ENCODE measurements at places on chromosomes 7 and 10.

- DNase-seq: no peak
These were observed 113.4 kb downstream of the PLXDC2 start for GRCh38 chr10:19929506-19930140.

GRCh38 chr10:48316236-48316635, 9.8 kb downstream of the MAPK8 start:
- DNase-seq: no peak

- DNase-seq: no peak
These were observed 6.6 kb downstream of the GRID1 start for GRCh38 chr10:86359954-86360353.

DNA sequence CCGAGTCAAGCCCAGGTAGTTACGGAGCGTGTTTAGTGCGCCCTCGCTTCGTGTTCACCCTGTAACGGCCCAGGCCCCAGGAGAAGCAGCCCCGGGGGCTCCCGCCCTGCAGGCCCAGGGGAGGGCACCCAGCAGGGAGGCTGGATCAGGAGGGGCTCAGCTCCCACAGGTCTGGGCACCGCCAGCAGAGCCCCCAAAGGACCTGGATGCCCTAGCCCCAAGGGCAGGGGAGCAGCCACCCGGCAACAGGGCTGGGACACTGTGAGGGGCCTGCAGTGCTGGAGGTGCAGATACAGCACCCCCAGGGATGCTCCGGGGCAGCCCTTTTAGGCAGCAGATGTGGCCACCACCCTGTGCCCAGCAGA, 35.2 kb downstream of the PWWP2B start:
- no peak for DNase-seq

DNA sequence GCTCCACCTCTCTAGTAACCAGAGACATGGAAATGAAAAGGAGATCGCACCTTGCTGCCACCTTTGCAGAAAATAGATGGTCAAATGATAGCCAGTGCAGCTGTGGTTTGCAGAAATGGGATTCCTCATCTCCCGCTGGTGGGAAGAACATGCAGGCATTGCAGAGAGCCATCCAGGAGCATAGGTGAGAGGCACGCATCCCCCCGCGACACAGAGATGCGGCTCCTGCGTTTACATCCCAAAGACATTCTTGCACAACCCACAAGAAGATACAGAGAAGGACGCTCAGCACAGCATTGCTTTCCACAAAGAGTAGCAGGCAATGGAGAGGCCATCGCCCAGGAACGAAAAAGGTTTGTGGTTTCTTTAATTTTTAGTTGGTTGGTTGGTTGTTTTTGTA, 56.2 kb downstream of the OAT start:
- DNase-seq: no peak

DNA sequence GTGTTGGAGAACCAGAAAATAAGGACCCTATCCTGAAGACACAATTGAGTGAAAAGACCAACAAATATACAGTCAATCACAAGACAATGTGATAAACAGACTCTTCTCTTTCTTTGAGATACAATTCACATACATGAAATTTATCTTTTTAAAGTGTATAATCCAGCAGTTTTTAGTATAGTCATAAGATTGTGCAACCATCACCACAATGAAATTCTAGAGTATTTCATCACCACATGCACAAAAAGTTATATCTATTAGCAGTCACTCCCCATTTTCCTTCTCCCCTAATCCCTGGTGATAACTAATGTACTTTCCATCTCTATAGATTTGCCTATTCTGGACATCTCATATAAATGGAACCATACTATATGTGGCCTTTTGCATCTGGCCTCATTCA, 8.2 kb upstream of the SORBS1 start:
- DNase-seq: no peak

DNA sequence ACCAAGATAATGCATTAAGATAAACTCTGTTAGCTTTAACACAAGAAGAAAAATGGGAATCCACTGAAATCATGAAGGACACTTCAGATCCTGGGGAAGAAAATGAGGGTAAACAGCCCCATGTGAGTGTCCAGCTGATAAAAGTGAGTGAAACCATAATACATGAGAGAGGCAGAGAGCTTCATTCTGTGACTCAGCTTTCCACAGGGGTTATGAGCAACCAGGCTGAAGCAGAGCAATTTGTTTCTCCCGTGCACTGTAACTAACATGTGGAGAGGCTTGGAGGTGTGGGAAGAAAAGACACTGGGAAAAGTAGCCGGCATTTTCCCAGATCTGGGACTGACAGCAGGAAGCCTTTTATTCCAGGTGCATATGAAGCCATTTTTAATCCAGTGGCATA, 971.7 kb downstream of the ANKRD7 start:
- DNase-seq: no peak

DNA sequence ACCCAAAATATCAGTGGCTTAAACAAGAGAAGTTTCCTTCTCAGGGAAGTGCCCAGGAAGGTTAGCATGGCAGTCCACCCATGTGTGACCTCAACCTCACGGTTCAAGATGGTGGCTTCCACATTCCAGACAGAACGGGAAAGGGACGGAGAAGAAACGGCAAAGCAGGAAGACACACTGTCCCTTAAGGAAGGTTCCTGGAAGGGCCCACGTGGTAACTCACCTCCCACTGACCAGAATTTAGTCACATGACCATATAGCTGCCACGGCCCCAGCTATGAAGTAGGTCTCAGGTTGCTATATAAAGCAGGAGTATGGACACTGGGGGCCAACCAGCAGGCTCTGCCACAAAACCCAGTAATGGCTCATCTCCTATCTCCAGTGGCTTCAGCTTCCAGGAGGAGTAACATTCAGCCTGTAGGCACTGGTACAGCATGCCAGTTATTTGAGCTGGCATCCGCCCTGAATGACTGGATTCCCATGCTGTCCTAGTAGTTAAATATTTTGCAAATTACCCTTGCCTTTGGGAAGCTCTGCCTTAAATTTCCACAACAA, 278.5 kb upstream of the KLF14 start:
- DNase-seq: no peak

DNA sequence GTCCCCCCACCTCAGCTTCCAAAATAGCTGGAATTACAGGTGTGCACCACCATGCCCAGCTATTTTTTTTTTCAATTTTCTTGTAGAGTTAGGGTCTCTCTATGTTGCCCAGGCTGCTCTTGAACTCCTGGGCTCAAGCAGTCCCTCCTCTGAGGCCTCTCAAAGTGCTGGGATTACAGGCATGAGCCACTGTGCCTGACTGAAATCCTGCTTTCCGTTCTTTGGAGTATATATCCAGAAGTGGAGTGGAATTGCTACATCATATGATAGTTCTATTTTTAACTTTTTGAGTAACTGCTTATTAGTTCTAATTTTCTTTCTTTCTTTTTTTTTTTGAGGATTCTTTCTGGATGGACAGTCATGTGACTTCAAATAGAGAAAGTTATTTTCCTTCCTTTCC, 62.9 kb upstream of the ZMIZ2 start:
- DNase-seq: no peak

DNA sequence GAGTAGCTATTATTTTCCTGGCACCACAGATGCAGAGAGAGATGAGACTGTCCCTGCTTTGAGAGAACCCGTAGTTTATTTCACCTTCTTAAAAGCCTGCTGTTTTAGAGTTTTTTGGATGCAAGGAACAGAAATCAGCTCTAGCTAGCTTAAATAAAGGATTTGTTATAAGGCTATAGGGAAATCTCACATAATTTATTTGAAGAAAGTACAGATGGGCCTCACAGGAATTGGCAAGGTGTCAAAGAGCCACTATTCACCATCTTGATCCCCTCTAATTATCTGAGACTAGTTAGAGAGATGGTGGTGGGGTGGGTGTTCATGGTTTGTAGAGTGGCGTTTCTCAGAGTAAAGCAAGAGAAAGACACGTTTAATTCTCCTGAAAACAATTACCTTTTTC, 7.3 kb downstream of the KMT2E start:
- no peak for DNase-seq

GRCh38 chr10:68103901-68104300, 5.4 kb upstream of the MYPN start:
- DNase-seq: no peak

- DNase-seq: no peak
These were observed 867.8 kb upstream of the CELF2 start for GRCh38 chr10:10149899-10150298.

DNA sequence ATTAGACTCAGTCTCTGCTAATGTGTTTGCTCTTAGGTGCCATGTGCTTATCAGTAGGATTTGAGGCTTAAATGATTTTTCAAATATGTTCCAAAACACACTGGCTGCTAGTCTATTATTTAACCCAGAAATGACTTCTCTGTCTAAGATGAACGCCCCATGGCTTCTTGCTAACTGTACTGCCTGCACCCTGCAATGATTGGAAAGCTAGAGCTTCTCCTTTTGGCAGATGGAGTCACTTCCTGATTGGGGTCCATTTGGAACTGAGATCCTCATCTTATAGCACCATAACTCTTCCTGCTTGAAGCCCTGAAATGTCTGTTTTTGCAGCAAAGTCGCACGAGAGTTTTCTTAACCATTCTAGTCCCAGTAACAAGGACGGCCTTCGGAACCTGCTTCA, 186.5 kb upstream of the ADO start:
- no peak for DNase-seq

GRCh38 chr7:105602325-105603305, 21.3 kb upstream of the EFCAB10 start:
- DNase-seq: no peak

- DNase-seq: peak; percentile 7
These were observed 77.0 kb downstream of the OAT start for GRCh38 chr10:124341768-124342135.

DNA sequence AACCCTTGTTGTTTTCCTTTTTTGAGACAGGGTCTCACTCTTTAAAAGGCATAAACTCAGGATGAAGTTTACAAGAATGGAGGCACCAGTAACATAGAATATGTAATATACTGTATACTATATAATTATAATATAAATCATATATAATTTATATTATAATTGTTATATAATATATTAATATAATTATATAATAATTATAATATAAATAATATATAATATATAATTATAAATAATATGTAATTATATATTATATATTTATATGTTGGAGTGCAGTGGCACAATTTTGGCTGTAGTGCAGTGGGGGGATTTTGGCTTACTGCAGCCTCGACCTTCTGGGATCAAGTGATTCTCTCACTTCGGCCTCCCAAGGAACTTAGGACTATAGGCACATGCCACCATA, 96.1 kb downstream of the LRMDA start:
- DNase-seq: no peak

- DNase-seq: no peak
These were observed 3.9 kb upstream of the COL17A1 start for GRCh38 chr10:104089621-104090020.

DNA sequence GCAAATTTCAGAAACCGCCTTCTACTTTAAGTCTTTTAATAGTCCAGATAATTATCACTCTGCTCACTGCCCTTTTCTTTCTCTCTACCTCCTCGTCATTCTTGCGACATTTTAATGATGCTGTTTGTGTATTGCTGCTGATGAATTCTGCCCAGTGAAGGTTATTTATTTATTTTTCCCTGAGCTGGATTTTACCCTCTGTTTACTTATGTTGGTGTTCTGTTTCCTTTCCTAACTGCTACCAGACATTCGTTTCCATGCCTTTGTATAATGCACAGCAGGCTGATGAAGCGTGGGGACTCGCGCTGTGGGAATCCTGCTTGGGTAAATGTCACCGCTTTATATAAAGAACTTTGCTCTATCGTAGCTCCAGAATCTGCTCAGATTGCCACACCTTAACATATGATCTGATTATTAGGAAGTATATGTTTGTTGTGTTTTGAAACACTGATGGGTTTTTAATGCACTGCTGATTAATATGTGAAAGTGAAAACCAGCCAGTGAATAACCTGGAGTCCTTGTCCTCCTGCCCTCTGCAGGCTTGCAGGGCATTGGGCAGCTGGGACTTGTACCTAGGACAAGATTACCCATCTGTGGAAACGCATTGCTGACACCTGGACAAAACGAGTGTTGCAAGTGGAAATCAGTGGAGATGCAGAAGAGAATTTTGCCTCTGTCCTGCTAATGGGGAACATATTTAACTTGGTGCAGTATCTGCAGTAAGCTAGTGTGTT, 291.5 kb downstream of the SDK1 start:
- no peak for DNase-seq

GRCh38 chr7:99191869-99192596, 15.9 kb downstream of the KPNA7 start:
- no peak for DNase-seq

DNA sequence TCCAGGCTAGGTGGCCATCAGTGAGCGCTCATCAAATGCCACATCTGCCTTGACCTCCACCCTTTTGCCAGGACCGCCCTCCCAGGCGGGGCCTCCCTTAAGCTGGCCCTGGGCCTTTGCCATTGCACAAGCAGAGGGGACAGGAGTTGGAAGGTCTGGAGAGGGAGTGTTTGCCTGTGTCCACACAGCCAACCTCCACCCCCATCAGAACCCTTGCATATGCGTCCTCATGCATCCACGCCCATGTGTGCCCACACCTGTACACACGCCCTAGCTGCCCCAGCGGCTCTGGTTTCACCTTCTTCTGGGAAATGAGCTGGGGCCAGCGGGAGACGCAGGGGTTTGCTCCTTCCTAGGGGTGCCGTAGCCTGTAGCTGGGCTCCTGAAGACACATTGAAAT, 64.0 kb downstream of the NEURL1 start:
- no peak for DNase-seq

GRCh38 chr10:67696029-67696428, at the start of gene CTNNA3:
Gene CTNNA3, minus strand, starts transcription at chr10:67696195.
- no peak for DNase-seq

- no peak for DNase-seq
These were observed 2.7 kb upstream of the NRG3 start for GRCh38 chr10:81872206-81872862.

DNA sequence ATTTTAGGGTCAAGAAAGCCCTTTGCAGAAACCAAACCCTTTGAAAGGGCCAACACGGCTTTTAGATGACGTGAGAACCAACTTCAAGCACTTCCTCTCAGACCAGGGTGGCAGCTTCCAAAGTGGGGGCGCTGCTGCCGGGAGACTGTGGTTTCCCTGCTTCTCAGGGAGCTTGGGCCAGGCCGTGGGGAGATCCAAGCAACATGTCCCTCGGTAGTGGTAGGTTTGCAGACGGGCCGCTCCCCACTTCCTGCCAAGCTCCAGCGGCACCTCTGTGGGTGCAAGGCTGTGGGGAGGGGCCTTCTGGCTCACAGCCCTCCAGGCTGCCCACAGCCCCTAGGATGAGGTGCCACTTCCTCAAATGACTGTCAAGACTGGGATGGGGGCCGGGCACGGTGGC, 132.4 kb downstream of the FAM53B start:
- DNase-seq: no peak
